ENCODE measurements at places on chromosomes 7 and 10. TPM values are rescaled to one million over a fixed set of nuclear protein-coding genes. Genes with fewer than 3 reads are reported as not detected.

GRCh38 chr7:70630440-70630817 lies 501.5 kb upstream of the GALNT17 start:
- no peak for DNase-seq

DNA sequence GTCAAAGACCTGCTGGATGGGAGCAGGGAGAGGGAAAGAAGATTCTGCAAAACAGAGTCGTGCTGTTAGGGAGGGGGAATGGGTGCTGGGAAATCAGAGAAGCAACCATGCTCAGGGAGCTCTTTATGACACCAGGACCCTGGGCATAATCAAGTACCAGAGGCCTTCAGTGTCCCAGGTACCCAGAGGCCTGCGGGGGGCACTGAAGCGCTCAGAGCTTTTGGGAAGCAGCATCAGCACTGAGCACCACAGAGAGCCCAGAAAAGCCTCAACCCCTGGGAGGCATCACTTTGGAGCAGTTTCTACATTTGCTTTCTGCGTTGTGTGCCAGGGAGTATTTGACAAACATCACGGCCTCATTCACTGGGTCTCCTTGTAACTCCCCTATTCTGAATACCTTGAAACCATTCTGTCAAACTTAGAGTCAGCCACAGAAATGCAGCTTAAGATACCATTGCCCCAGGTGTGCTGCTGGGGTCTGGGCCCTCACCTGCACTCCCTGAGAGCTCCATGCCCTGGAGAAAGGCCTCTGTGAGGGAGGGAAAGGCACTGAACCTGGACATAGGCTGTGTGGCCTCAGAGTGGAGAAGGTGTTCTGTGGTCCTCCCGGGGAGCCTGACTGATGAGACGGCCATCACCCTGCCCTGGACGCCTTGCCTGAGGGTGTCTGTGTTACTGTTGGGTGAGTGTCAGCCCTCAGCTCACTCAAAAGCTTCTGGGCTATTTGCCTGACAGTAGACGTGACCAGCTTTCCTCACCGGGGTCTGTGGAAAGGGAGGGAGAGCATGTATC lies 37.1 kb downstream of the CXCL12 start:
- DNase-seq = peak; percentile 52

The TMEM178B gene
- 4.7 TPM for total RNA-seq

DNA sequence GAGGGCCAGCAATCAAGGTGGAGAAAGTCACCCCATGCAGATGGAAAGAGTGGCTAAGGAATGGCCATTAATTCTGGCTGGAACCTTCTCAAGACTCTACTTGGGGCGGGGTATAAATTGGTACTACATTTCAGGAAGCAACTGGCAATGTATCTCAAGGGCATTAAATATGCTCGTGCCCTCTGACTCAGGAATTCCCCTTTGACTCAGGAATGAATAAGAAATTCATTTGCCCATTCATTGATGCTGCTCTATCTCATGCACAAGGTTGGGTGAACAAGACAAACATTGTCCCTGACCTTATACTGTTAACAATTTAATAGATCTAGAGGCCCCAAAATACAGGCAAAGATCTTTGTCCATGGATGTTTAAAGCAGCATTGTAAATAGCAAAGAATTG lies 188.1 kb downstream of the MYOF start:
- DNase-seq = no peak

DNA sequence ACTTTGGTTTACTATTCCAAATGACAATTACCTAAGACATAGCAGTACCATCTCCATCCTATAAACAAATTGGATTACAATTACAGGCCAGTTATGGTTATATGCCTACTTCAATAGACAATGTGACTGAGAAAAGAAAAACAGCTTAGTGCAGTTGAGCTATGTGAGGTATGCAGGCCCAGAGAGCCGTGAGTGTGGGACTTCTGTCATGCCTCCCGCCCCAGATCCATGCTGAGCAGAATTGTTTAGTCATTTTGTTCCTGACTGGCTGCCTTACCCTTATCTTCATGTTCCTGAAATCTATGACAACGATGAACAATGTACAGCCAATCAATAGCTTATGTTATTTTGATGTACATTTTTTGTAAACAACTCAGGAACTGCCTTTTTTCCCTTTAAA lies 21.7 kb downstream of the LARP4B start:
- no peak for DNase-seq

DNA sequence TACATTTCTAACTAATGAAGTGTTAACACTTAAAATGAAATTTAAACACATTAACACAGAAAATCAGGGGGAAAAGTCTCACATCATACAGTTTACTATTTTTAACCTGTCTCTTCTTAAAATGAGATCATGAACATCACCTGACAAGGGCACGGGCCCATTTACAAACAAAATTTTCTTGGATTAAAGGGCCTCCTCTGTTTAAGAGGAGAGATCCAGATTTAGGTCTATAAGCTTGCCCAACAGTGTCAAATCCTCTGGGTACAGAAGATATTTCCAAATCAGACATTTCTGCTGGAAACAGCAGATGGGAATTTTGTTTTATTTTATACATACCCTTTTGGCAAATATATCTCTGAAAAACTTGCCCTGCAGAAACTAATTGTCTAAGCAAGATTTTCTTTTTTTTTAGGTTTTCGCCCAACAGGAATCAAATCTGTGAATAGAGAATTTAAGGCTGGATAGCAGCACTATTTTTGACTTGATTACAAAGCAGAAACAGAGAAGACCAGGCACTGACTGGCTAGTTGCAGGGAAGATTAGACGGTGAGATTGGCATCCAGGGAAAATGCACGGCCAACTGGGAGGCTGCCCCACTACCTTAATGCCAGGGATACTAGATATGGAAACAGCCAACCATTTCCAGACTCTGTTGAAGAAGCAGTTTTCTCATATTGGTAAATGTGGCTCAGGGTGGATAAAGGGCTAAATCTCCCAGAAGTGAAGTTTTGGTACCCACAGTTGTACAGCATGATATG lies 173.4 kb downstream of the LRRN3 start:
- DNase-seq = no peak

GRCh38 chr10:110061687-110062086 lies 53.9 kb downstream of the ADD3 start:
- no peak for DNase-seq

GRCh38 chr10:74871595-74872382 lies 45.4 kb downstream of the KAT6B start:
- DNase-seq = no peak

DNA sequence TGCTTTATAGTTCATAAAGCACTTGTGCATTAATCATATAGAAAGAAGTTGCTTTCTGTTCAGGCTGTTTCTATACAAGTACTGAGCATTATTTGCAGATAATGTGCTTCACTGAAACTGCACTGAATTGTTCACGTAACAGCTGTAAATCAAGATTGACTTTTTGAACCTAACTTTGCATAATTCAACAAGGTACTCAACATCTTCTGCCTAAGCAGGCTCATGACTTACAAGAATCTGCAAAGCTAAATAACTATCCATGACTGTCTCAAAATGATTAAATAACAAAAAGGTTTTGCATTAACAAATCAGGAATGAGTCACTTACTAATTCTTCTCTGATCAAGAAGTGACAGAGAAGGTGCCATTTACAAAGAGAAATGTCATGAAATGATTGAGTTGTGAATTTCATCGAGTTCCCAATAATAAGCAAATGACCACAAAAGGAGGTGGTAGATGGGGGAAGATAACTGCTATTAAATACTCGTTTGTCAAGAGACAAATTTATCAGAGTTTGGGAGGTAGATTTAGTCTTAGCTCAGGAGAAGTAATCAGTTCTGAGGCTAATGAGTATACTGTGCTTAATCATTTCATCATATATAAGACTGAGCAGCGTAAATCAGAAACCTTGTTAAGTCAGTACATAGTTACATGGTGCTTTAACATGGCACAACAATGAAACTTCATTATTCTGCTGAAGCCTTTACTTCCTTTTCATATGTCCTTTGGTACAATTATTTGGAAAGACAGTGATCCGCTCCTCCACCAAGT lies 161.3 kb upstream of the LRRN3 start:
- DNase-seq = no peak

The FBXO24 gene
- total RNA-seq = 2.8 TPM

GRCh38 chr7:19991936-19992335 lies 218.5 kb upstream of the TMEM196 start:
- DNase-seq = no peak

The IFIT2 gene
- total RNA-seq = 2.0 TPM

The TMEM196 gene
- not detected for total RNA-seq

- DNase-seq = no peak
These were observed 3.8 kb downstream of the PTER start for GRCh38 chr10:16440396-16441133.

The PDE1C gene
- total RNA-seq = 13.2 TPM

The SLC16A9 gene
- total RNA-seq = 0.55 TPM

GRCh38 chr7:89738549-89738948 lies 415.7 kb upstream of the STEAP1 start:
- no peak for DNase-seq

GRCh38 chr7:101916041-101916800 lies 98.8 kb downstream of the CUX1 start:
- no peak for DNase-seq

The GPR85 gene
- 0.27 TPM for total RNA-seq

DNA sequence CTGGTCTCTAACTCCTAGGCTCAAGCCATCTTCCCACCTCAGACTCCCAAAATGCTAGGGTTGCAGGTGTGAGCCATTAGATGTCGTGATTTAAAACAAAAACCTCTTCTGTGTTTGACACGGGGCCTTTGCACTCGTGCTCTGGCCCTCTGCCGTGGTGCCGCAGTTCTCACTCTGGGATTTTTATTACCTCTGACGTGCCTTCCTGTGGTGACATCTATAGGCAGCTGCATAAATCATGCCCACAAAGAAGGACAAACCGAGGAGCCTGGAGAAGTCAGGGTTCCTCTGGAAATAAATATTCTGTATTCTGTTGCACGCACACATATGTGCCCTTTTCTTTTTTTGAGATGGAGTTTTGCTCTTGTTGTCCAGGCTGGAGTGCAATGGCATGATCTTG lies 25.9 kb upstream of the OCM start:
- no peak for DNase-seq
